ENCODE measurements at places on chromosomes 12 and 14.

GRCh38 chr12:87923361-87923760 is 105.8 kb downstream of the C12orf50 start:
- DNase-seq, result no peak

DNA sequence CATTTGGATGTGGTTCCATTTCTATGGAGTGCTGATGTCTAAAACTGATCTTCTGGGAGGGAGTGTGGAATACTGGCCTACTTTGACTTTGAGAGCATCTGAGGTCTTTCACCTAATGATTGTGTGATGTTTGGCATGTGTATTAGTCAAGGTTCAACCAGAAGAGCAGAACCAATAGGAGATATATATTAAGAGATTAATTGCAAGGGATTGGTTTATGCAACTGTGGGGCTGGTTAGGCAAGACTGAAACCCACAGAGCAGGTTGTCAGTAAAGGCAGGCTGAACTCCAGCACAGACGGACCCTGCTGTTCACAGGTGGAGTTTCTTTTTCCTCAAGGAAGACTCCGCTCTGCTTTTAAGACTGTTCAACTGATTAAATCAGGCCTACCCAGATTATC is 11.6 kb downstream of the BMAL2 start:
- no peak for DNase-seq

- DNase-seq, result no peak
These were observed 501.9 kb upstream of the RGS6 start for GRCh38 chr14:71430321-71430677.

- DNase-seq, result no peak
These were observed 34.6 kb upstream of the TMX1 start for GRCh38 chr14:51205486-51205885.

GRCh38 chr14:77033622-77034589 is 5.4 kb upstream of the IRF2BPL start:
- no peak for DNase-seq

DNA sequence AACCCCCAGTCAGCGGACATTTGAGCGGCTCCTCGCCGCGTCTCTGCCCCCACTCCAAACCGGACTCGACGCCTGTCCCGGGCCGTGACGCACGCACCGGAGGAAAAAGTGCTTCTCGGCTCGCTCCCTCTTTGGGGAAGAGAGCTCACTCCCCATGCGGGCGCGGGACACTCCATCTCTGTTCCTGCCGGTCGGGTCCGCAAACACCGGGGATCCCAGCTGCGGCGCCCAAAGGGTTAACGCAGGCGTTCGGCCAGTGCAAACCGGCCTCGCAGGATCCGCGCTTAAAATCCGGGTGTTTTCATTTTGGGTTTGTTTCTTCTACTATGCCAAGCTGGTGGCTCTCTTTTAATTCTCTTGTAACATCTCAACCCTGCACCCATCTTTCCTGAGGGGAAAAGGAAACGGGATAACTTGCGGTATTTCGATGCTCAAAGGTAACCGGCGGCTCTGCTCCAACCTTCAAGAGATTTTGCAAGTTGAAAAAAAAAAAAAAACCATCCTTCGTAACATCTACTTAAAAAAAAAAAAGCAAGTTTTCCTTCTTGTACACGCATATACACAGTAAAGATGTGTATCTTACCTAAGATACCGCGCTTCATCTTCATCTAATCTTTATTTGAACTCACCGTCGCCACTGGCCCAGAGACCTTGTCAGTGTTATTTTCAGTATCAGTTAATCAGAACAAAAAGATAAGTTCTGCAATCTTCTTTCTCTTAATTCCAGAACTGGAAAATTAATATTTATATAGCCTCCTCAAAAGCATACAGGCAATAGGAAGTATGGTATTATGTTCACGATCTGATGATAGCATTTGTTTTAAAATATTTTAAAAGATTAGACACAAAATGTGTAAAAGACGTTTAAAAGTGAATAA is 1.6 kb upstream of the ATP2B1 start:
- no peak for DNase-seq

GRCh38 chr12:19799216-19799615 is 359.9 kb downstream of the AEBP2 start:
- DNase-seq, result no peak

DNA sequence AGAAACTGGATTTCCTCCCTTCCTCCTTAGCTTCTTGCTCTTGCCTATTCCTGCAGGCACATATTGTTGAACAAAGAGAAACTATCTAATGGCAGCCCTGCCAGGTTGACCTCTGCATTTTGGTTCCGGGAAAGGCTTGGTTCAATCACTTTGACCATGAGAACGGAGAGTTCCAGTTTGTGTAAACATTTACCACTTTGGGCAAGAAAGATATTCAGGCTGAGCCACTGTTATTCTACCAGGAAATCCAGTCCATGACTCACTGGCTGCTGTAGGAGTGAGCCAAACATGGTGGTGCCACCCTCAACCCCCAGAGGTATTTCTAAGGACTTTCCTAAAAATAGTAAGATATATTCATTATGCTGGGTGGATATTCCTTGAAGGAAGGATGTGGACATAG is 242.2 kb upstream of the OR4E1 start:
- no peak for DNase-seq

DNA sequence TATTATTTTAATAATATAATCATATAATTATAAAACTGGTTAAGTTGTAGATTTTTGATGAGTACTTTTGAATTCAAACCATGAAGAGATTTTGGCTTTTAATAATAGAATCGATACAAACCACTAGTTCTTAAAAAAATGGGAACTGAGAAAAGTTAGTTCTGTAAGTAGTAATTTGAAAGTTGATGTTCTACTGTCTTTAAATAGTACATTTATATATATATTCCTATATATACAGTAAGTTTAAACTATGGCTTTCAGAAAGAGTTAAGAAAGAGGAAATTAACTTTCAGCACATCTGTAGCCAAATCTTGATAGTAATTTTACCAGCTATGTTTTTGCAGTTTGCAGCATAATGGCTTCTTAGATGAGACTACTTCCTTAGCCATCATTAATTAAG is 7.8 kb downstream of the LRRK2 start:
- DNase-seq, result no peak

DNA sequence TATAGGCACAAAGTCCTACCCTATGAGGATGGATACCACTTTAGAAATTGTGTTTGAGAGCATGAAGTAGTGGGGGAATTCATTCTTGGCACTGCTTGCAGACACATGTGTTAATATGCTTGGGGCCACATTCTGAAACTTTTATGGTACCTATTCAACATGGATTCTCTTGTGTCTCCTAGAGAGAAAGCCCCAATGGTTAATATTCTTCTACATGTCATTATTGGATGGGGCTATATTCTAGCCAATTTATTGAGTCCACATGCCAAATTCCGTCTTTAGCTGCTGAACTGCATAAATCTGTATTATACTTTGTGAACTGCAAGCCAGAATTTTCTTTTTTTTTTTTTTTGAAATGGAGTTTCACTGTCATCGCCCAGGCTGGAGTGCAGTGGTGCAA is 140.0 kb downstream of the KICS2 start:
- DNase-seq, result no peak

DNA sequence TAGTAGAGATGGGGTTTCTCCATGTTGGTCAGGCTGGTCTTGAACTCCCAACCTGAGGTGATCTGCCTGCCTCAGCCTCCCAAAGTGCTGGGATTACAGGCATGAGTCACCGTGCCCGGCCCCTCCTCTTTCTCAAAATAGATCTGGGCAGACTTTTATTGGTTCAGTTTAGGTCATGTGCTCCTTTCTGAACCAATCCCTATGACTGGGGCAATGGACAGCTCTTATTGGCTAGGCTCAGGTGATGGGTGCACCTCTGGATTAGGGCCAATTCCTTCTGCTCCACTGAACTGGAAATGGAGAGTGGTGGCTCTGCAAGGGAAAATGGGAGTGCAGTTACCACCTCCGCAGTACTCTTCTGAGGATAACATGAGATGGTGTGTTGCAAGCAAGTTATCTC is 6.2 kb upstream of the ATP6V0A2 start:
- DNase-seq, result no peak

- no peak for DNase-seq
These were observed 47.8 kb downstream of the ERGIC2 start for GRCh38 chr12:29333178-29333577.

GRCh38 chr12:46442239-46442638 is 69.7 kb upstream of the SLC38A2 start:
- DNase-seq, result no peak

- no peak for DNase-seq
These were observed 135.7 kb downstream of the CNTN1 start for GRCh38 chr12:40827683-40828592.

DNA sequence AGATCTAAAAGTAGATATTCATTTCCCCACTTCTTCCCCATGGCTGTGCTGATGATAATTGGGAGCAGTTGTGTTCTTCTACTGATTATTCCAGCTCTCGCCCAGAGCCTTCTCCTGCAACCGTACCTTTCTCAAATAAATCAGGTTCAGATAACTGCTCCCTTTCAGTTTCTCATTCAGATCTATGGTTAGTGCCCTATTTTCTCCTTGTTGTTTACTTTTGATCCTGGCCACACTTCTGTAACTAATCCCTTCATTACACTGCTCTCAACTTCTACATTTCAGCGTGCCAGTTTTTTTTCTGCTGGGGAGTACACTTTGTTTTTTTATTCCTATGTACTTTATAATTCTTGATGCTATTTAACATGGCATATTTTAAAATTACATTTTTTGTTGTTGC is 2.8 kb upstream of the STRAP start:
- DNase-seq, result no peak

- no peak for DNase-seq
These were observed 23.8 kb downstream of the MANSC1 start for GRCh38 chr12:12326262-12326661.

GRCh38 chr14:51147183-51147582 is 52.3 kb upstream of the TRIM9 start:
- DNase-seq, result no peak

GRCh38 chr12:124651516-124652273 is 84.3 kb upstream of the NCOR2 start:
- DNase-seq, result no peak

DNA sequence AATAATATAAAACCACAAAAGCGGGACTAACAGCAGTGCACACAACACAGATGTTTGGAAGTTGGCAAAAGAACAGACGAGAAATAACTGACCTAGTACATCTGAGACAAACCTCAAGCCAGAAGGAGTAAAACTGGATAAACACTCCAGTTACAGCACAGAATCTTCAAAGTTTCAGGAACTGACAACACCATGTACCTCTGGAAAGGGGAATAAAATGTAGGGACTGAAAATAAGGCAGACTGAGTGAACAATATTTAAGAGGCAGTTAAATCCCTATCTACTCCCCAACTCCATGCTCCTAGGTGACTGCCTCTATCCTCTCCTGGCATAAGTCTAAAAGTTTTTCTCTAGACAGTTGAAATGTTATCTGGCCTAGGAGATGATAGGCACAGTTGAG is 57.9 kb downstream of the ZFYVE21 start:
- DNase-seq, result no peak

DNA sequence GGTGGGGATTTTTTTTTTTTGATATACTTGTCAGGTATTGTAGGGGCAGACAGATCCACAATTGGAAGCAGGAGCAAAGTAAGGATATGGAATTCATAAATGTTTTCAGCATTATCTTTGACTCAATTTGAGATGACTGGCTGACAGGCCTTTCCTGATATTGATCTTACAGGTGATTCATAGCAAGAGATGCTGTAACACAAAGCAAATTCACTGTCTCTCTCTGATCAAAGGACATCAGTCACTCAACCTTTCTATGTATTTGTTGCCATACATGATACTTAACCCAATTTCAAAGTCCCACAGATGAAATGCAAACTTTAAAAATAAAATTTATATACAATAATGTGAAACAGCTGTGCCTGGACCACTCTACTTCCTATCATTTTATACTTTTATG is 1506.9 kb downstream of the AACS start:
- no peak for DNase-seq

DNA sequence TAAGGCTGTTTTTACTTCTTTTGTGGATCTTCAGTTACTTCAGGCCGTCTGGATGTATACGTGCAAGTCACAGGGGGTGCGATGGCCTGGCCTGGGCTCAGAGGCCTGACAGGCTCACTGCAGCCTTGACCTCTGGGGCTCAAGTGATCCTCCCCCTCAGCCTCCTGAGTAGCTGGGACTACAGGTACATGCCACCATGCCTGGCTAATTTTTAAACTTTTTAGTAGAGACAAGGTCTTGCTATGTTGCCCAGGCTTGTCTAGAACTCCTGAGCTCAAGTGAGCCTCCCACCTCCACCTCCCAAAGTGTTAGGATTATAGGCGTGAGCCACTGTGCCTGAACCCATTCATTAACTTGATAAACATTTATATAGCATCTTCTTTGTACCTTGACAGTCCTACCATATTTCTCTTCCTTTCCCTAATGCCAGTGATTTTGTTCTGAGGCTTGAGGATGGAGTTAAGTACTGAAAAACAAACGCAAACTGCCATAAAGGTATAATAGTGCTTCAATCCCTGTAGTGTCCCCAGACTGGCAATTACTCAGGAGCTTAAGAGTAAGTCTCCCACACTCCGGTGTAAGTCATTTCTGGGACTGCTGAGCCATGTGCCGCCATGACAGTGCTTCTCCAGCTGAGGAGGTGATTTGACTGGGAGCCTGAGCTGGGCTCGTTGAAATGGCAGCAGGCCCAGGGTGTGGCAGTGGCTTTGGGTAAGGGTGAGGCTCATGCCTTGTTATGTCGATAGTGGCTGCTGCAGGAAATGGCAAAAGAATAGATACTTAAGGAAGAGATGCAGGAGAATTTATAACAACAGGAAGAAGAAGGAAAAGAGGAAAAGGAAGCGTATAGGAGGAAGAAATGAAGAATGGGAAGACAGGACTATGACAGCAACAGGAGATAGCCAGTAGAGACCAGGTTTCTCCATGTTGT is 43.7 kb upstream of the HECTD1 start:
- DNase-seq, result no peak

DNA sequence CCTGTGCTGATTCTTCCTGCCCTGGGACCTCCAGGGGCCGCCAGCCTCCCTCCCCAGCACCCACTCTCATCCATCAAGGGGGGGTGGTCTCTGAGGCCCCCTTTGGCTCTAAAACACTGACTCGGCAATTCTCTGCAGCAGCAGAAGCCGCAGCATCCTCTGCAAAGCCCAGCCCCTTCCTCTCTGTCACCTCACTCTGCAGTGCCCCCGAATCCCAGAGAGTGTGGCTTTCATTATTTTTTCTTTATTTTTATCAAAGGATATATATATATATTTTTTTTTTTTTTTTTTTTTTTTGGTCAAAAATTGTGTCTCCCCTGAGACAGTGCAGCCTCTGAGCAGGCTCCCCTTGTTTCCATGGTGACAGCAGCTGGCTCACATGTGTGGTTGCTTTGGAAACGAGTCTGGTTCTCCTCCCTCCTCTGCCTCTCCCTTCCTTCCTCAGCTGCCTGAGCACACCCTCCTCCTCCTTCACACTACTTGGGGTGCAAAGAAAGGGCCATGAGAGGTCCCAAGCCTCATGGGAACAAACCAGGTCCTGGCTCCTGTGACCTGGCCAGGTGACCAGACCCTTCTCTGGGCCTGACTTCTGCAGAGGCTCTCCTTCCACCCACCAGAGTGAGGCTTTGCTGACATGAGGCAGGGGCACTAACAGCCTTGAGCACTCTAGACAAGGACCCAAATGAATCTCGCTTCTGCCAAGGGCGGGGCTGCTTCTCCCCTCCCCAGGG is 100.5 kb downstream of the LRRC74A start:
- no peak for DNase-seq
